ENCODE measurements at places on chromosomes 5 and 9. TPM values are rescaled to one million over a fixed set of nuclear protein-coding genes. Genes with fewer than 3 reads are reported as not detected.

Gene CCNI2
- total RNA-seq, result not detected

DNA sequence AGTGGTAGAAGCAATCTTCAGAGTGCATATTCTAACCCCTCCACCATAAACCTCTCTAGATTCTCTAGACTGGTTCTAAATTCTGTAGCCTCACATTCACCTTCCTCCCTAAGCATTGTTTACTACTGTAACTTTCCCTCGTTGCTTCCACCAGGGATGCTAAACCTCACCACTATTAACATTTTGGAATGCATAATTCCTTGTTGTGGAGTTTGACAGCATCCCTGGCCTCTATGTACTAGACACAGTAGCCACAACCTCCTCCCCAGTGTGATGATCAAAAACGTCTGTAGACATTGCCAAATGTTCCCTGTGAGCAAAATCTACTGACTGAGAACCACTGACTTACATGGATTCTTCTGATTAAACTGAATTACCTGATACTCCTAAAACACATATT is 18.6 kb downstream of the PAPPA start:
- peaks cover 13% of the 10 kb centered on the region for H3K27me3 ChIP-seq
- H3K4me1 ChIP-seq, result peaks cover 4% of the 10 kb centered on the region
- H3K4me3 ChIP-seq, result no peak overlapping the region
- no peak for DNase-seq

Gene PCDHA6
- total RNA-seq, result 12.1 TPM

DNA sequence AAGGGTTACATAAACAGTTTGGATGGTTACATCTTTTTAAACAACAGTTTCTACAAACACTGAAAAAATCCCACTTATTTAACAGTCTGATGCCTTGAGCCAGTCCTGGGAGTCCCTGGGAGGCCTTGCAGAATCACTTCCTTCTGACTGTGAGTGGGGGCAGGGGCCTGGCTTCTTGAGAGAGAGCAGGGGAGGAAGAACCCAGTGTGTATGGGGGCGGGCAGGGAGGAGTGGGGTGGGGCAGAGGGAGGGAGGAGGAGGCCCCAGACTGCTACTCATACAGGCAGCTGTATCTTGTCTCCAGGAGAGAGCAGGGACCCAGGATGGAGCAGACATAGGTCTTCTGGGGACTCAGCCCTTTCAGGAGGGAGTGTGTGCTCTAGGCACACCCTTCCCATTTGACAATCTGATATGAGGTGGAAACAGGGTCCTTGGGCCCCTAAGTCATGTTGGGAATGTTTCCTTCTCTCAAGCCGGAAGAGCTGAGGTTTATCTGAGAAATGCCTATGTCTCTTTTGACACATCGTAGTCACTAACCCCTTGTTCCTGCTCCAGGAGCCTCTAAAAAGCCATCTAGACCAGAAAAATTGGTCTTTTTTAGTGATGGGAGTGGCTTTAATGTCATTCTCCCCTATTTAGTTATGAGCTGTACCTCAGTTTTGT is 52.8 kb downstream of the IRF1 start:
- H3K4me1 ChIP-seq, result peaks cover 15% of the 10 kb centered on the region
- H3K27ac ChIP-seq, result peak overlapping the region; percentile 28
- no peak for DNase-seq
- H3K36me3 ChIP-seq, result no peaks in the 10 kb centered on the region
- no peak overlapping the region for H3K4me3 ChIP-seq
- no peaks in the 10 kb centered on the region for H3K27me3 ChIP-seq

Gene FOXD4L3
- not detected for total RNA-seq

GRCh38 chr9:137353223-137354152 is 51.4 kb upstream of the NRARP start:
- H3K27ac ChIP-seq, result no peak overlapping the region
- H3K27me3 ChIP-seq, result no peaks in the 10 kb centered on the region
- peaks cover 12% of the 10 kb centered on the region for H3K36me3 ChIP-seq
- no peak overlapping the region for H3K4me3 ChIP-seq

Gene TMEM215
- total RNA-seq, result 0.57 TPM

DNA sequence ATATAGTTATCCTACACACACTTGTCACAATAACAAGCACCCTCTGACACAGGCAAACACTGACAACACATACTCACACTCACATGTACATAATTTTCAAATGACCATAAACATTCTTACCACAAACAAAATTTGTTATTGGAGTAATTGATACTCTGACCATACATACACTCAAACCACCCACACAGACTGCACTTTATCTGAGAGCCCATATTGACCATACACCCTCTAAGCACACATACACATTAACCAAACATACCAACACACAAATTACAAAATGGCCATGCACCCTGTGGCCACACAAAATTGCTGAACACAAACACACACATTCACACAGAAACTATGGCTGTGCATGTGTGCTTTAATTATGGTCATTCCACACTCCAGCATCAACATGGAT is 79.1 kb upstream of the FAM120A start:
- DNase-seq, result no peak
- no peak overlapping the region for H3K4me3 ChIP-seq
- no peaks in the 10 kb centered on the region for H3K36me3 ChIP-seq
- H3K27ac ChIP-seq, result no peak overlapping the region

Gene SPATA31E1
- 0.21 TPM for total RNA-seq

- H3K4me1 ChIP-seq, result no peaks in the 10 kb centered on the region
- H3K27me3 ChIP-seq, result no peaks in the 10 kb centered on the region
- no peaks in the 10 kb centered on the region for H3K36me3 ChIP-seq
Measured at GRCh38 chr5:180380856-180381255, 27.7 kb upstream of the GFPT2 start.

- H3K36me3 ChIP-seq, result no peaks in the 10 kb centered on the region
- H3K4me3 ChIP-seq, result no peak overlapping the region
- peaks cover 12% of the 10 kb centered on the region for H3K4me1 ChIP-seq
Measured at GRCh38 chr9:109382585-109382984, 61.7 kb upstream of the EPB41L4B start.

DNA sequence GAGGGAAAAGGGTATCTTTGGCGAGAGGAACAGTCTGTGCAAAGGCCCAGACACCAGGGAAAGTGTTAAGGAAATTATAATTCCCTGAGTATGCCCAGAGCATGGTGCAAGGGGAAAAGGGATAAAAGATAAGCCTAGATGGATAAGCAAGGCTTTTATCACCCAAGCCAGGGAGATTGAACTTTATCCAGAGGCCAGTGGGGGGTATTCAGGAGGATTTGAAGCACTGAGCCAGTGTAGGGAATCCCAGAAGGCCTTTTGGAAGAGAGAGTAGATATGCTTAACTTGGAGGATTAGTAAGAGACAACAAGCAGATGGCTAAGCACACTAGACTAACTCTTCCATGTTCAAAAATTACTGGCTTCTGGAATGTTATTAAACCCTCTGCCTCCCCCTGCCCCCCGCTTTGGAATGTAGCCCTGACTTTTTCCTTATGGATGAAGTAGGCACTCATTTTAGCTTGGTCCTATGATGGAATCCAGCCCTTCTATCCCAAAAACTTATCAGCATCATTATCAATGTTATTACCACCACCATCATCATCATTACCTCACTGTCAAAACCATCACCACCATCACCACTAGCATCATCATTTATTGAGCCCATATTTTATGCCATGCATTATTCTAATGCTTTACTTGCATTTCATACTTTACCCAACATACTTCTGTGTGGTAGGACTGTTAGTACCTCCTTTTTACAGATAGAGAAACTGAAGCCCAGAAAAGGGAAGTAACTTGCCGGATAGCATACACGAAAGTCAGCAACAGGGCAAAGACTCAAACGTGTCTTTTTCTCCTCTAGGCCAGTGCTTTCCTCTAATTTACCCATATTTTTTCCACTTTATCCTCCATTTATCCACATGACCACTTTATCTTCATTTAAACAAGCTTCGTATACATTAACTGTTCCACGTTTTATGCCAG is 237.0 kb downstream of the PAPPA start:
- peaks cover 4% of the 10 kb centered on the region for H3K4me1 ChIP-seq
- no peak overlapping the region for H3K27ac ChIP-seq
- H3K27me3 ChIP-seq, result no peaks in the 10 kb centered on the region

- DNase-seq, result no peak
- H3K4me1 ChIP-seq, result peaks cover 25% of the 10 kb centered on the region
- H3K36me3 ChIP-seq, result peaks cover 14% of the 10 kb centered on the region
- H3K27me3 ChIP-seq, result no peaks in the 10 kb centered on the region
- no peak overlapping the region for H3K4me3 ChIP-seq
Measured at GRCh38 chr9:81578606-81579005, 110.7 kb downstream of the TLE1 start.

GRCh38 chr5:98935206-98935605 is 6.4 kb upstream of the CHD1 start:
- no peak for DNase-seq
- no peaks in the 10 kb centered on the region for H3K36me3 ChIP-seq
- H3K27me3 ChIP-seq, result no peaks in the 10 kb centered on the region
- H3K4me3 ChIP-seq, result no peak overlapping the region
- H3K27ac ChIP-seq, result no peak overlapping the region
- H3K4me1 ChIP-seq, result peaks cover 58% of the 10 kb centered on the region

Gene BTNL8
- not detected for total RNA-seq

DNA sequence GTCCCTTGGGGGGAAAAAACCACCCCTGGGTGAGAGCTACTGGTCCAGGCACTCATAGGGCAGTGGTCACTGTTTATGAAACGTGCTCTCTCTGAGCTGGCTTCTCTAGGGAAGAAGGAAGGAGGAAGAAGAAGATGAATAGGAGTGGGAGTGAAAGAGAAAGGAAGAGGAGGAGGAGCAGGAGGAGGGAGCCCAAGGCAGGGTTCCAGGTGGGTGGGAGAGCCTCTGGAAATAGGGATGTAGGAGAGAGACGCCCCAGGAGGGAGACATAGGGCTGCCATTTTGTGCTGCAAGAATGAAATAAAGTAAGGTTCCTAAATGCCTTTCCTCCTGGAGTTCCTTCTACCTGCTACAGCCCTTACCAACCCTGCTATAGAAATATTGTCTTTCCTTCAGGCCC is 65.7 kb downstream of the PCDH1 start:
- peaks cover 69% of the 10 kb centered on the region for H3K4me1 ChIP-seq
- no peaks in the 10 kb centered on the region for H3K36me3 ChIP-seq

DNA sequence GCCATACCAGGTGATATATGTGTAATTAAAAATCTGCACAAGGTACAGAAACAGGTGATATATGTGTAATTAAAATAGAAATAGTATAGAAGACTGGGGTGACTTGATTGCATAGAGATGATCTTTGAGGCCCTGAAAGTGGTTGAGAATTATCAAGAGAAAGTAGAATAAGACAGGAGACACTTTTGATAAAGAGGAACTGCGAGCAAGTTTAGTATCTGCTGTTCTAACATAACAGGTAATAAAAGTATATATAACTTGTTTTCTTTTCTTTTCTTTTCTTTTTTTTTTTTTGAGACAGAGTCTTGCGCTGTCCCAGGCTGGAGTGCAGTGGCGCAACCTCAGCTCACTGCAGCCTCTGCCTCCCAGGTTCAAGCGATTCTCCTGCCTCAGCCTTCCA is 5.4 kb downstream of the SNX2 start:
- no peak for DNase-seq
- no peak overlapping the region for H3K27ac ChIP-seq
- peaks cover 23% of the 10 kb centered on the region for H3K4me1 ChIP-seq

DNA sequence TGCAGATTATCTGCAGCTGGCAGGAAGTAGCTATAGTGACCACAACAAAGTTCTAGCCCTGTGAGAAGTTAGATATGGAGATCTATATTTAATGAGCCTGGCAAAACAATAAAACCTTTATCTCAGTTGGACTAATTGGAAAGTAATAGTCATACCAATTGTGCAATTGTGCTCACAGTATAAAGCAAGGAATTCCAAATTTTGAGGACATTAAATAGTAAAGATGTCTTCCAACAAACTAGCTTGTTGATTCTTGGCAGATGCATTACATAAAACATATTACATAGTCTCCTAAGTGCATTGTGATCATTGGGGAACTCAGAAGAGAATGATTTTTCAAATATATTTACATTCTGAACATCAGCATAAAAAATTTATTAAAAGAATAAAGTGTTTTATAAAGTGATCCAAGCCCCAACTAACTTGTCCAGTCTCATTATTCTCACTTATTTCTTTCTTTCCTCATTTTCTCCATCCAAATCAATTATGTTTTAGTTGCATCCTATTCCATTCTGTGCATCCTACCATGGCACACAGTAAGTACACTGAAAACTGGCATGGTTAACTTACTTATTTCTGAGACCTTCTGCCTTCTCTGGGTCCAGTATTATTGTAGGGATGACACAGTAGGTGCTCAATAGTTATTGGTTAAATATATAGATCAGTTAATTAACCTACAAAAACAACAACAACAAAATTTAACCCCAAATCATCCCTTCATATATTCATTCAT is 977.2 kb upstream of the NUDT12 start:
- no peak overlapping the region for H3K4me3 ChIP-seq
- H3K27me3 ChIP-seq, result no peaks in the 10 kb centered on the region
- no peaks in the 10 kb centered on the region for H3K4me1 ChIP-seq
- no peak for DNase-seq

Gene MARCOL
- not detected for total RNA-seq

DNA sequence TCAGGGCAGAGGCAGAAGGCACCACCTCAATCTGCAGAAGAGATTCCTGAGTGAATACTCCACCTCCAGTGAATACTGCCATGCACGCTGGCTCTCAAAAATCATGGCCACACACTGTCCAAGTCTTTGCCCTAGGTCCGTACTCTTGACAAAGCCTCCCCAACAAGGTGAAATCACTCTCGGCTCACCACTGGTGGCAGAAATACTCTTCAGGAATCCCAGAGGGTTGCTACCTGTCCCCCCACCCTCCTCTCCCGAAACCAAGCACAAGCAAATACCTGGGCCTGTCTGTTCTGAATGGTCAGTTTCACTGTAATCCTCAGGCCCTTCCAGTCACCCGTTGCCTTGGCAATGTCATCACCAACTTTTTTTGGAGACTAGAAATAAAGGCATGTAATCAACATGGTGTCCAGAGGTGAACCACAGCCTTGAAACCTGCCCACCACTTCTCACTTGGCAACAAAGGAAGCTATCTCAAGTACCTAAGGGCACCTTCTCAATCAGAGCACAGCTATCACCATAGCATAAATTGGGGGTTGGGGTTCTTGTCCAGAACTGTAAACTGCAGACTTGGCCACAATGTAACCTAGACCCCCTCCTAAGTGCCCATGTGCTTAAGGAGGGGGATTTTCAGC is 1.8 kb downstream of the RPL12 start:
- peak overlapping the region; percentile 99 for H3K4me3 ChIP-seq
- no peak for DNase-seq
- peaks cover 63% of the 10 kb centered on the region for H3K36me3 ChIP-seq
- peak overlapping the region; percentile 88 for H3K27ac ChIP-seq
- H3K4me1 ChIP-seq, result peaks cover 46% of the 10 kb centered on the region

DNA sequence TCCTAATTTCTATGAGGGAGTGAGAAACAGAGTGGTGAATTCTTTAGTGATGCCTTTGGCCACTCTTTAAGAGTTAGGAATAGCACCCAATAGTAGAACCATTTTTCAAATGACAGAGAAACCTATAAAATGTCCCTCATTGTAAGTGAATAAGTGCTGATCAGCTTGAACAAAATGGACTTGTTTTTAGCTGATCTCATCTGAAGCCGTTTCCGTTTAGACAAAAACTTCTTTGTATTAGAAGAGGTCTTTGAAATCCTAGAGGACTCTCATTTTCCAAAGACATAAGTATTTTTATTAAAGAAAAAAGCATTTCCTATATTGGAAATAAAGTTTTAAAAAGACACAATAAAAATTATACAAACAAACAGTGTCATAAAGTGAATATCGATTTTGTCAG is 273.9 kb downstream of the ARHGEF28 start:
- peaks cover 4% of the 10 kb centered on the region for H3K36me3 ChIP-seq
- DNase-seq, result no peak
- peaks cover 65% of the 10 kb centered on the region for H3K4me1 ChIP-seq
- no peaks in the 10 kb centered on the region for H3K27me3 ChIP-seq
